HS-27A (cell line): ENCODE measurements at places on chromosomes 6 and 20.

GRCh38 chr6:44649365-44650025 is 262.0 kb downstream of the CDC5L start:
- DNase-seq: no peak

GRCh38 chr20:35600993-35601973 is 14.3 kb upstream of the SPAG4 start:
- DNase-seq: no peak

DNA sequence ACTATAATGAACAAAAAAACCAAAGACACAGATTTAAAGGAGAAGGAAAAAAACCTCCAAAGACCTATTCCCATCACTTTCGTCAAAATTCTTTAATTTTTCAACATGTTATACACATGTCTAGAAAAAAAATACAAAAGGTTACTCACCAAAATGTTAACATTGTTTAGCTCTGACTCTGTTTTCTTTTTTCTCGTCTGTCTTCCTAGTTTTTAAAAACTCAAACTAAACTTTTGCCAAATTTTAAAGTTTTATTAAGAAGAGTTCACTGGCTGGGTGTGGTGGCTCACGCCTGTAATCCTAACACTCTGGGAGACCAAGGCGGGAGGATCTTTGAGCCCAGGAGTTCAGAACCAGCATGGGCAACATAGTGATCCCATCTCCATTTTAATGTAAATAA is 10.8 kb downstream of the MCUR1 start:
- no peak for DNase-seq

DNA sequence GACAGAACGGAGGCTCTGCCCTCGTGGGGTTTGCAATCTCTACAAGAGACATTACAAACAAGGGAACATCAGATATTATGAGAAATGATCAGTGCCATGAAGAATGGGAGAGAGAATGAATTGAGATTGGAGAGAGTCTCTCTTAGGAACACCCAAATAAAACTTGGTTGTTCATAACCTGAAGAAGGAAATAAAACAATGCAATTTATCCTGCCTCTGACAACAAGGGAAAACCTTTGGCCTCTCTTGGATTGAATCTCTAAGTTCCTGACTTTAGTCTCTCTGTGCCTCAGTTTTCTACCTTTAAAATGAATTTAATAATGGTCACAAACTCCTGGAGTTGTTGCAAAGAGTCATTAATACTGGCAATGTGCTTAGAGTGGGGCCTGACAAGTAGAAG is 21.1 kb downstream of the PLEKHG1 start:
- no peak for DNase-seq

DNA sequence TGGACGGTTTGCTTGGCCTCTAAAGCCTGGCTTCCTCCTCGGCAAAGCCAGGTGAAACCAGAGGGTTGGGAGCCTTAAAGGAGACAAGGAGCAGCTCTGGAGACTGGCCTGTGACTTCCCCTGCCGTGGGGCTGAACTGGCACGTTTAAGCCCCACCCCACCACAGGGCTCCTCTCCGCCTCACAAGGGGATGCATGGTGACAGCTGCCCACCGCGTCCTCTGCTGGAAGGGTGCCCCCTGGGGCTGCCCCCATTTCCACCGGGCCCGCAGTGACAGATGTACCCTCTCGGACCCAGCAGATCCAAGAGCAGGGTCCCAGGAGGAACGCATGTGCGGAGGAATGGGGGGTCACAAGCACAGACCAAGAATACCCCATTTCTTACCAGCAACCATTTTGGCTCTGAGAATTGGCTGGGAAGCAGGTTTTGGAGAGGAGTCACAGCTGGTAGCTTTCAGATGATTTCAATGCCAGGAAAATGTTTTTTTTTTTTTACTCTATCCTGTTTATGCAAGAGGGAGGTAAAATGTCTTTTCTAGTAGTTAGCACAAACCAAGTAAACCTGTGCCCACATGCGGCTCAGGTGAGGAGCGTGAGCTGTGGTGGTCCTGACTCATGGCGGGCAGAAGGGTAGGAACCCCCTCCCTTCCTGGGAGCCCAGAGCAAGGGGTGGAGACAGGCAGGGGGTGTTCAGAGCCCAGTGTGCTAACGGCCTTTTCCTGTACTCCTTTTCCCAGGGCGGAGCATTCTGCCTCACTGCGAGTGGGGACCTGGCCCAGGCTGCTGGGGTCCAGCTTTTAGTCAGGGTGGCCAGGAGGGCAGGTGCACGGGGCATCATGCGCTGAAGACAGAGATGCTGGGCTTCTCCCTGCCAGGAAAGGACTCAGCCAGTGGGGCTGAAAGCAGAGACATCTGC is 33.0 kb downstream of the FRMD1 start:
- no peak for DNase-seq

DNA sequence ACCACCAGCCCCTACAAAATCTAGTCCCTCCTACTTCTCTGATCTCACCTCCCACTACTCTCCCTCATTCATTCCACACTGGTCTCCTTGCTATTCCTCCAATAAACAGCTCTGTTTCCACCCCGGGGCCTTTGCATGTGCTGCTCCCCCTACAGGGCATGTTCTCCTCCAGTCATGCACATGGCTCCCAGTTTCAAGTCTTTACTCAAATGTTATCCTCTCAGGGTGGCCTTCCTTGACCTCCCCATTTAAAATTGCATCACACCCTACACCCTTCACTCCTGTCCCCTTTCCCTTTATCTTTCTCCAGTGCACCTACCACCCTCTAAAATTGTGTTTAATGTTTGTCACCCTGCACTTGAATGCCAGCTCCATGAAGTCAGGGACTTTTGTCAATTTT is 174.5 kb downstream of the MRPL14 start:
- no peak for DNase-seq
